Immature natural killer cell (primary cell): ENCODE measurements at places on chromosomes 16 and 17.

DNA sequence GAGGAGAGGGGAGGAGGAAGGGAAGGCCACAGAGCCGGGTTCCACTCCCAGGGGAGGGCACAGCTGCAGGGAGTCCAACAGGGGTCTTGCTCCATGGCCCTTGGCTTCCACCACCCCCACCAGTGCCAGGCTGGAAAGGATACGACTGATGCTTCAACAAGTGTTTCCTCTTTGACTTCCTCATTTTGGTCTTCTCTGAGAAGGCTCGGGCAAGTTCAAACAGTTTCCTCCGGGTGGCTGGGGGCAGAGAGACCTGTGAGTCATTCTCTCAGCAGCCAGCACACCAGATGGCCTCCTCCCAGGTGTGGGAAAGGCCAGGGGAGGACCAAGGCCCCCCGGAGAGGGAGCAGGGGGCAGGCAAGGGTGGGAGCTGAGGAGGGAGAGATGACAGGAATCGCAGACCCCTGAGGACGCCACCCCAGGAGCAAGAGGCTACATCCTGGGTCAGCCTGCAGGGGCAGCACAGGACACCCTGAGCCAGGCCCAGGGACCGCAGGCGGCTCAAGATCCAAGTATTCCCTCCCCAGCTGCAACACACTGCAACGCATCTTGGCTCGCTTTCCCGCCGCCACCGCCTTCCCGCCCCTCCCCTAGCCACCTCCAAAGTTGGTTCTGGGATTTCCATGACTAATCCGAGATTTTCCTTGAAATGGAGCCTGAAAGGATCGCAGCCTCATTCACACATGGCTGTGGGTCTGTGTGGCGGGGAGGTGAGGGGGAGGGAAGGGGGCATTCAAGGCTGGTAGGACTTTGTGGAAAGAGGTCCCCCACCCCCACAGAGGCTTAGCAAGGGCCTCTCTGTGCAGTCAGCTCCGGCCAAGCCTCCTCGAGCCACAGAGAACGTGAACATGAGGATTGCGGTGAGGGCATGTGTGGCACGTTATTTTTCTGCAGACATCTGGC, 18.4 kb upstream of the MRPS23 start:
- DNase-seq, result no peak

GRCh38 chr16:81697616-81698309, 81.3 kb upstream of the PLCG2 start:
- no peak for DNase-seq

- no peak for DNase-seq
These were observed 26.5 kb upstream of the CES5A start for GRCh38 chr16:55901566-55902217.

DNA sequence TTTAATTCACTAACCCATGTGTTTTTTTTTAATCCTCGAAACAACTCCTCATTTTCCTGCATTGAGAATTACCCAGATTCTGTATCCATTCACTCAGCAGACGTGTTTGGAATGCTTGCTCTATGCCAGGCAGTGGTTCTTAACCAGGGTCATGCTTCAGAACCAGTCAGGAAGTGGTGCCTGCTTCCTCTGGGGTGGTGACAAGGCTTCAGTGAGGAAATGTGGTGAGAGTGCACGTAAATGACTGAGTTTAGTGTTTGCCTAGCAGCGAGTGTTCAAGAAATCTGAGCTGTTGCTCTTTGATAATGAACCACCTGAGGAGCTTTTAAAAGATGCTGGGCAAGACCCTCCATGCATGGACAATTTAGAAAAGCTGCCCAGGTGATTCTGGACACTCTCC, 9.9 kb downstream of the ZFP90 start:
- DNase-seq, result peak; percentile 56

DNA sequence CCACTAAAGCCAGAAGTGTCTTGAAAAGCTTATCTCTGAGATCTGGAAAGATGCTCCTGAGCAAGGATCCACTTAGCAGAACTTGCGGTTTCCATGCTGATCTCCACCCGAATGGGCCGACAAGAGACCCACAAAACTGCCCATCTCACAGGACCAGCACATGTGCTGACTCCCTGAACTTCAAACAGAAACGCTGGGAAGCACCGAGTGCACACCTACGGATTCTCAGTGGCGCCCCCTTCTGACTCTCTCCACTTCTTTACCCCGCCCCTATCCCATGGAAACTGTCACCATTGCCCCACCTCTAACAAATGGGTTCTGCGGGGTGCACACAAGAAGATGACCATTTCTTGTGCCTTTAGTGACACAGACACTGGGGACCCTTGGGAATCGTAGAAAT, 21.4 kb downstream of the CDRT4 start:
- no peak for DNase-seq

DNA sequence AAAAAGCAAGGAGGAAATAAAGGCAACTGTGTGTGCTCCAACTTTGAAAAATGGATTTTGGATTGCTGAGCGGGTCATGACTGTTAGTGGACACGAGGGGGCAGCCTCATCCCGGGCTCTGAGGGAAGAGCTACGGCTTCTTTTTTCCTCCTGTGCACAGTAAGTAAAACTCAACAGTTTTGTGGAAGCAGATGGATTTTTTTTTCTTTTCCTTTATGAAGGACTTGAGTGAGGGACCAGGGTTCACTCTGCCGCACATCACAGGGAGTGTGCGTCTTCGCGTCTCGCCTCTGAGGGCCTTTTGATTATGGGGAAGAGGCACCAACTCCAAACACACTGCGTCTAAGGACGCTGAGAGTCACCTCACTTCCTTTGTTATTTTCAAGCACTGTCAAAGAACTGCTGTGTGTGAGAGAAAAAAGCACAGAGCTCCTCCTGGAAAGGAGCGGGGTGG, 80.3 kb upstream of the GOT2 start:
- DNase-seq, result peak; percentile 10

GRCh38 chr17:2347805-2348685, 10.7 kb downstream of the SGSM2 start:
- DNase-seq, result no peak

DNA sequence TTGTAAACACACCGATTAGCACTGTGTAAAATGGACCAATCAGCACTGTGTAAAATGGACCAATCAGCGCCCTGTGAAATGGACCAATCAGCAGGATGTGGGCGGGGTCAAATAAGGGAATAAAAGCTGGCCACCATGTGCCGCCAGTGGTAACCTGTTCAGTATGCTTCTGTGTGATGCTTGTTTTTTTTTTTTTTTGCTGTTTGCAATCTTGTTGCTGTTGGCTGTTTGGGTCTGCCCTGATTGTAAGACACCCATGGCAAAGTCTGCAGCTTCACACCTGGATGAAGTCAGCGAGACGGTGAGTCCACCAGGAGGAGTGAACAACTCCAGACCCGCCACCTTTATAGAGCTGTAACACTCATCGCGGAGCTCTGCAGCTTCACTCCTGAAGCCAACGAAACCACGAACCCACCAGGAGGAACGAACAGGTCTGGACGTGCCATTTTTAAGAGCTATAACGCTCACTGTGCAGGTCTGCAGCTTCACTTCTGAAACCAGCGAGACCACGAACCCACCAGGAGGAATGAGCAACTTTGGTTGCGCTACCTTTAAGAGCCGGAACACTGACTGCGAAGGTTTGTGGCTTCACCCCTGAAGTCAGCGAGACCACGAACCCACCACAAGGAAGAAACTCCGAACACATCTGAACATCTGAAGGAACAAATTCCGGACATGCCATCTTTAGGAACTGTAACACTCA, 85.0 kb upstream of the MED9 start:
- peak; percentile 68 for DNase-seq

- no peak for DNase-seq
These were observed 8.6 kb downstream of the ARHGAP17 start for GRCh38 chr16:25006504-25007056.

- DNase-seq, result no peak
These were observed 477 bp downstream of the NTAN1 start for GRCh38 chr16:15055141-15056053.

GRCh38 chr16:1088295-1089170, 7.5 kb downstream of the C1QTNF8 start:
- no peak for DNase-seq

- no peak for DNase-seq
These were observed 7.2 kb downstream of the KRT38 start for GRCh38 chr17:41433586-41433985.

DNA sequence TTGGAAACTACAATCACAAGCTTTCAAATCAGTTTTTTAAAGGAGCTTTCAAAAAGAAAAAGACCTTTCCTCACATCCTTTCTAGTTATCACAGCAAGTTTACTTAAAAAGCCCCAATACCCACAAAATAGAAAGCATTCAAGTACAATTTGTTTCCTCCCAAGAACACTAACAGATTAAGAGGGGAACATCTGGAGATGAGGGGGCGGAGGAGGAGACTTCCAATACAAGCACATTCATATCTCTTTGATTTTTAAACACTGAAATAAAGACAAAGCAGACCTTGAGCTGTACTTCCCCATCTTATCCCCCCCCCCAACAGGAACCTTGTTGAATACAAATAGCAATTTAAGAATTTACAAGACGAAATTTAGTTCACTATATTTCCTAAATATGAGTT, 2.0 kb downstream of the YWHAE start:
- DNase-seq, result no peak

DNA sequence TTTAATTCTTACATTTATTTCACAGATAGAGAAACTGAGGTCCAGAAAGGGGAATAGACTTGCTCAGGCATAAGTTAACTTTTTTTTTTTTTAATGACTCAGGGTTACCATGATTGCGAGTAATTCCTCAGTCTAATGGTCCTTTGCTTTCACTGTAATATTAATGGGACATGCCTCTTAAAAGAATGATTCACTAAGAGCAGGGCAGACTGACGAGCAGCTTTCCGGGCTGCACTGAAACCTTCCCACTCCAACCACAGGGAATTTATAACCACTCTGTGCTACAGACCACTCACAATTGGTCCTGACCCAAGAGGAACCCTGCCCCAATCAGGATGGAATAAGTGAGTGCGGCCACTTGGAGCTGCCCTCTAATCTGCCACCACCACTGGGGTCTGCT, 5.7 kb downstream of the HOXB2 start:
- no peak for DNase-seq

GRCh38 chr17:78176548-78177025, 8.2 kb downstream of the SYNGR2 start:
- peak; percentile 63 for DNase-seq

- no peak for DNase-seq
These were observed 2.9 kb upstream of the BCL6B start for GRCh38 chr17:7019839-7020519.

DNA sequence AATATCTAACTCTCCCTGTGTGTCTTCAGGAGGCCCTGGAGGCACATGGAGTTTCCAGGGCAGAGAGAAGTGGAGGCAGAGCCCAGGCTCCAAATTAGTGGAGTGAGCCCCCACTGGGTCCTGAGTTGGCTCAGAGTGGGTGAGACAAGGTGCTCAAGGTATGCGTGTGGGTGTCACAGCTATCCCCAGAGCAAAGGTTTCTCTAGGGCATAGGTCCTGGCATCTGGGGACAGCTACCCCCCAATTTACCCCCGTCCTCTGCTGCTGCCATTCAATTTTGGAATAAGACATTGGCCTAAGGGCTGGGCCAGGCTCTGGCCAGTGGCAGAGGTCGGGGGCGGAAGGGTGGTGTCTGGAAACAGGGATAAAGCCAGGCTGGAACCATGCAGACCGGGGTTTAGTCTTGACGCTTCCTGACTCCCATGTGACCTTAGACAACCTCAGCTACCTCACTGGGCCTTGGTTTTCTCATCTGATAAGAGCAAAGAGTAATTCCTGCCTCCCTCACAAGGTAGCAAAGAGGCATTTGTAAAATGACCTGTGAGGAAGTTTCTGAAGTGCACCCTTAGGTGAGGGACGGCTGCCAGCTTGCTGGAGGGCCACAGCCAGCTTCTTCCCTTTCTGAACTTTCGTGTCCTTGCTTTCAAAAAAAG, 78.2 kb upstream of the TMEM97 start:
- no peak for DNase-seq

- DNase-seq, result no peak
These were observed 21.0 kb upstream of the ZNF750 start for GRCh38 chr17:82860606-82861392.

DNA sequence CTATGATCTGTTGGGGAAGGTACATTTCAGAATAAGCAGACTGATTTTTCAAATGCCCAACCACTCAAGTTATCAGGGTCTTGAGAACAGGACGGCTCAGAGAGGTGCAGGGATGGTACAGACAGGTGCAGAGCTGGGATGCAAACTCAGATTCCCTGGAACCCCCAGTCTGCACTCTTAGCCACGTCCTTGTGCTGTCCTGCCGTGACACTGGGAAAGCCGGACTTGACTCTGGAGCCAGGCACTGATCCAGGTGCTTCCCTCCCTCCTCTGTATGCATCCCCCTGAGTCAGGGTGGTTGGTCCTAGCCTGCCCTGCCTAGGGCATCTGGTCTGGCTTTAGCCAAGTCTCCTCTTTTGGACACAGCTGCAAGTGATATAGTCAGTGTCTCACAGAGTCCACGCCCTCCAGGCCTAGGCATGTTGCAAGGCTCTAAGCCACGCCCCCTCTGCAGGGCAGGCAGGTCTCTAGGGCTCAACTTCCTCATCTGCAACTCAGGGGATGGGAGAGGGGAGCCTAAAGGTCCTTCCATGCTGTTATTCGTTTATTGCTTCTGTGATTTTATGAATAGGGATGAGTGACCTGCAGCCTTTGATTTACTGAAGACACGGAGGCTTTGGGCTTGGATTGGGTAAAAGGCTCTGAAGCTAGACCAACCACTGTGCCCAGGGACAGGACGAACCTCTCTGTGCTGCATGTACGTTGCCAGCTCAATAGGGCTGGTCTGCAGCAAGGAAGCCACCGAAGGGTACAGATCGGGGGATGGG, 97.3 kb downstream of the SDK2 start:
- DNase-seq, result no peak

DNA sequence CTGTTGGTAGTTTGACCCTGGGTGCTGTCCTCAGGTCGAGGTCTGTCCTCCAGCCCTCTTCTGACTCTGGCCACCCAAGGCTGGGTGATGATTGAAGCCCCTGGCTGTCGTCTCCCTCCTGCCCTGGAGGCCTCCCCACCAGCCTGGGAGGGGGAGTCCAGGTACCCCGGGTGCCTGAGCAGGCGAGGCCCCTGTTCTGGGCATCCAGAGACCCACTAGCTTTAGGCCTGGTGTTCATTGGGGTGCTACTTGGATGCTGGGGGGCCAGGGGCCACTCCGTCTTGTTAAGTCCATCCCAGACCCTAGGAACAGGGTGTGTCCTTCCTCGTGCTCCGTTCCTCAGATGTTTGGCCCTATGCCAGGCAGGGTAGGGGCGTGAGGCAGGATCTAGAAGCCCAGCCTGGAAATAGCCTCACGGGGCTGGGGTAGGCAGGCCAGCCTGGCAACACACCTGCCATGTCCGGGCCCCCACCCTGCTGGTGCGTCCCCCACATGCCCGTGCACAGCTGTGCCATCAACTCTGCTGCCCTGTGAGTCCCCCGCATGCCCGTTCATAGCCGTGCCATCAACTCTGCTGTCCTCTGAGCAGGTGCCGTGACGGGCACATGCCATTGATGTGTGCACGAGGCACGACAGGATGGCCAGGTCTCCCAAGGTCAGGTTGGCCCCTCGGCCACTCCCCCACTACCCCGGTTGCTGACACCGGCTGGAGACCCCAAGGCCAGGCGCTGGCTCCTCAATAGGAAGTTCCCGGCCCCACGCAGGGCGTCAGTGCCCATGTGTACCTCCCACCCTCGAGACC, 36.9 kb downstream of the GINS2 start:
- DNase-seq, result no peak

- no peak for DNase-seq
These were observed 2.3 kb downstream of the PHAF1 start for GRCh38 chr16:67111951-67112444.

- no peak for DNase-seq
These were observed 154.7 kb downstream of the ZNF423 start for GRCh38 chr16:49701065-49701685.

GRCh38 chr16:81035975-81036750, 521 bp downstream of the ATMIN start:
- no peak for DNase-seq

- DNase-seq, result no peak
These were observed 58.7 kb downstream of the RMI2 start for GRCh38 chr16:11403920-11404319.
